ENCODE measurements at places on chromosomes 1 and 21.

- peak; percentile 55 for DNase-seq
Observed at GRCh38 chr1:193264313-193265065, 78.1 kb upstream of the B3GALT2 start.

DNA sequence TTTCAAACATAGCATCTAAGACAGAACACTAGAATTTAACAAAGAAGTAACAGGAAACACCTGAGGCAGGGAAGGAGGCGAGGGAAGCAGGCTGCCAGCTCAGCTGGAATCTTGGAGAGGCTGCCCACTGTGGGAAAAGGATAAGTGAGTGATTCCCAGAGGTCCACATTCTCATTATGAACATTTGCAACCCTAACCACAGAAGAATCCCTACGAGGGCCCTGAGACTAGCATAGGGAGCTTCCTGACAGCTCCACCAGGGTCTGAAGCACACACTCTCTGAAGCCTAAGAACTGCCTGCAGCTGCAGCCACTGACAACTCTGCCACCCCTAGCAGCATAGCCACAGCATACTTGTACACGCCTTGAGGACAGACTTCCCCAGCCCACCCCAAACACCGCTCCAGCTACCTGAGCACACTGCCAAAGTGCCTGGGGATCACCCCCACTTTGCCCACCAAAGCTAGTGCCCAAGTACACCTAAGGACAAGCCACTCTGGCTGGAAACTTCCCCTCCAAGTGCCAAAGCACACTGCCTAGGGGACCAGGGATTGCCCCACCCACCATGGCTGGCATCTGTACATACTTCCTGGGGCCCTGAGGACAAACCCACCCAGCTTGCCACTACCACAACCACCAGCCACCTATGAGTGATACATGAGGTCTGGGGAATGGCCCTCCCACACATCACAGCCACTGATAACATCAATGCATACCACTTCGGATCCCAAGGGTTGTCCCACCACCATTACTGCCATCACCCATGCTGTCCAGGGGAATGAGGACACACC, 76.6 kb upstream of the GUCA2A start:
- DNase-seq = peak; percentile 55

DNA sequence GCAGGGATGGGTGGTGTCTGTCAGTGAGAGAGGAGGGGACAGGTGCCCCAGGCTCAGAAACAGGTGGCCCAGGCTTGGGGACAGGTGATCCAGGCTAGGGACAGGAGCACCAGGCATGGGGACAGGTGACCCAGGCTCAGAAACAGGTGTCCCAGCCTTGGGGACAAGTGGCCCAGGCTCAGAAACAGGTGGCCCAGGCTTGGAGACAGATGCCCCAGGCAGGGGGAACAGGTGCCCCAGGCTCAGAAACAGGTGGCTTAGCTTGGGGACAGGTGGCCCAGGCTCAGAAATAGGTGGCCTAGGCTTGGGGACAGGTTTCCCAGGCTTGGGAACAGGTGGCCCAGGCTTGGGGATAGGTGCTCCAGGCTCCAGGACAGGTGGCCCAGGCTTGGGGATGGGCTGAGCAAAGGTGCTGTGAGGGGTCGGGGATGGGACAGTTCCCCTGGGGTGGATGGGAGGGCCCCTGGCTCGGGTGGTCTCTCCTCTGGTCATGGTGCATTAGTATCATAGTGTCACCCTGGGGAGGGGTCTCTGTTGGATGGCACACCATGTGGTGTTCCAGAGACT, 87.7 kb upstream of the C1orf174 start:
- no peak for DNase-seq

- no peak for DNase-seq
Observed at GRCh38 chr21:28928578-28929420, 63.9 kb downstream of the LTN1 start.

GRCh38 chr1:153534226-153534924, 1.4 kb downstream of the S100A6 start:
- DNase-seq = peak; percentile 46

DNA sequence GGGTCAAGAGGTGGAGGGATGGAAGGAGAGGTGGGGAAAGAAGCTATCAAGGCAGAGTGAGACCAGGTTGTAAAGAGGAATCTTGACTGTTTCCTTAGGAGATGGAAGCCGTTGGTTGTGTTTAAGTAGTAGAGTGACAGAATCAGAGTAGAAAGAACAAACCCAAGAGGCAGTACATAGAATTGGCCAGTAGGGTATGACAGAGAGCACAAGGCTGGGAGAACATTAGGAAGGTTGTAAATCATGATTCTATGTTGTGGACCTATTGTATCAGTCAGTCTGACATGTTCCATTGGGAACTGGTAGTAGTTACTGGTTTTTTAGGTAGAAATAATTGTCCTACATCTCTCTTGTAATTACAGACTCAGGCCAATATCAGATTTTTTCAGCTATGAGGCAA, 486.9 kb upstream of the USP24 start:
- DNase-seq = no peak

DNA sequence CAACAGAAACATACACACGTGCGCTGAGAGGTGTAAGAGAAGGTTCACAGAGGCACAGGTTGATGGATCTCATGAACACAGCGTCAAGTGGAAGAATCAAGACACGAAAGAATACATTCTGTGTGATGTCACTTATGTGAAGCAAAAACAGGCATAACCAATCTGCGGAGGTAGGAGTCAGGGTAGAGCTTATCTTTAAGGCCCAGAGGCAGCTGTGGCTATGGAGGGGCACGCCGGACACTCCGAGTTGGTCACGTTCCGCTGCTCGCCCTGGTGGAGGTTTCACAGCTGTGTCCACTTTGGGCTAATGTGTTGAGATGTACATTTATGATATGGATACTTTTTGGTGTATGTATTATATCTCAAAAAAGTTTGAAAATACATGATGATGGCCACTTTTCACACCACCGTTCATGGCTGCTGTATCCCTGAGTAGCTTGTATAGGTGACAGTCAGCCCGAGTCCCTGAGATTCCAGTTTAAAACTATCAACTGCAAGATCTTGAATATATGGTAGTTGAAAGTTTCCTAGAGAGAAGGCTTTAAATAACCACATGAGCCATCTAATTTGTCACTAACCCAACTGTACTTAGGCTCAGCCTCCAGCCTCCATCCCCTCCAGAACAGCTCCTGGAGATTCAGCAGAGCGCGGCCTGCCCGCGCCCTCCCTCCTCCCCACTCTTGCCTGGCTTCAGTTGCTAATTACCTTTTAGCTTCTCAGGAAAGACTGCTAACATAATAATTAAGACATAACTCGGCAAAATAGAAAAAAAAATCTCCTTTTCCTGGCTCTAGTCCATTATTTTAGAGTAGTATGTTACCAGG, 6.7 kb upstream of the ADARB1 start:
- DNase-seq = no peak

GRCh38 chr1:1075148-1075935, 1.2 kb upstream of the RNF223 start:
- no peak for DNase-seq

DNA sequence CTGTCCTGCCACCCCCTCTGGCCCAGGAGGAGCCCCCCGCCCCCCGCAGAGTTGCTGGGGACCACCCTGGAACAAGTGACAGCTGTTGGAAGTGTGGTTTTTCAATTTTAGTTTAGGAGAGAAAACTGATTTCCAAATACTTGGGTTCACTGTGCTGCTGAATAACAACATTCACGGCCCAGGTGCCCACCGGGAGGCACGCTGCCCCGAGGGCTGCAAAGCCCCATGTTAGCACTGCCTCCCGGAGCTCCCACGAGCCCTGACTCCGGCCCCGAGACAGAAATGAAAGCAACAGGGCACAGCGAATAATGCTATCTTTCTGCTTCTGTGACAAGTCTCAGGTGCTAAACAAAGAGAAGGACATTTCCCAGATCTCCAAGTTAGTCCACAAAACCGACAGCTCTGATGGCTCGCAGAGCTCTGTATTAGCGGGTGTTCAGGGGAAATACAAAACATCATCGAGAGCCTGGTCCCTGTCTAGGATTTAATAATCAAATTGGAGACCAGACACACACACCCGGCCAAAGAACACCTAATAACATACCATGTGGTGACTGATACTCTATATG, 451.5 kb downstream of the KIF26B start:
- DNase-seq = no peak

- no peak for DNase-seq
Observed at GRCh38 chr1:33874636-33875035, 10.8 kb downstream of the HMGB4 start.

- DNase-seq = peak; percentile 25
Observed at GRCh38 chr1:183239793-183240525, 53.9 kb downstream of the LAMC2 start.

DNA sequence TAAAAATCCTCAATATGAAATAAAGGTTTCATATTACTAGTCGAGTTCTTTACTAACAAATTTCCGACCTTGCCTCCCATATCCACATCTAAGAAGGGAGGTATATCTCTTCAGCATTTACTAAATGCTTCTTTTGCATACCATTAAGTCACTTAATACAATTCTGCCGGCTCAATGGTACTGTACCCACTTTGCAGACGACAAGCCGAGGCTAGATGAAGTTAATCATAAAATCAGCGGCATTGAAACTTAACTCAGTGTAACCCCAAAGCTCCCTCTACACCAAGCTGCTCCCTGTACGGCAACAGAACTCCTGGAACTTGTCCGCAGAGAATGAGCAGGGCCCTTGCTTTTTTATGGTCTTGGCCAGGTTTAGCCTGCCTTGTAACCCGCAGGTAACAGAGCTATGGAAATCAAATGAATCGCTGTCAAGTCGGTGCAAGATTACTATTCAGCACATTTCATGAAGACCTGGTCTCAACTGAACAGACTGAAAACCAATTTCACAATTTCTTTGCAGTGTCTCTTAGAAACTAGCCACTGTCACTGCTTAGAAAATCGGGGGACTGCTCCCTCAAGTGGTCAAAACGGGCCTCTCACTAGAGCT, 738 bp downstream of the INTS7 start:
- no peak for DNase-seq

DNA sequence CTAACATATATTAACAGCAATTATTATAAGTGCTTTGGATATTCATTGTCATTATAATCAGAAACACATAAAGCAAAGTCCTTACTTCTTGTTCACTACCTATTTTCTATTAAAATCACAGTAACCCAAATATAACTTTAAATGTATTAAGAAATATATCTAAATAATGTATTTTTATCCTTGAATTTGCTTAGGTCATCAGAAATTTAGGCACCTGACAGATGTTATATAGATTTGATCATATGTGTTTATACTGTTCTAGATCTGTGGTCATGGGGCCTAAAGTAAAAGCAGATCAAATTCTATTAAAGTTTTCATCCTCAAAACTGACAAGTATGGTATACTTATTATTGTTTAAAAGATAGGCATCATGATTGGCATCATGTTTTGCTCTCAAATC, 9.2 kb upstream of the OR1C1 start:
- no peak for DNase-seq

GRCh38 chr1:52604063-52604770, 2.0 kb downstream of the GPX7 start:
- DNase-seq = peak; percentile 37

DNA sequence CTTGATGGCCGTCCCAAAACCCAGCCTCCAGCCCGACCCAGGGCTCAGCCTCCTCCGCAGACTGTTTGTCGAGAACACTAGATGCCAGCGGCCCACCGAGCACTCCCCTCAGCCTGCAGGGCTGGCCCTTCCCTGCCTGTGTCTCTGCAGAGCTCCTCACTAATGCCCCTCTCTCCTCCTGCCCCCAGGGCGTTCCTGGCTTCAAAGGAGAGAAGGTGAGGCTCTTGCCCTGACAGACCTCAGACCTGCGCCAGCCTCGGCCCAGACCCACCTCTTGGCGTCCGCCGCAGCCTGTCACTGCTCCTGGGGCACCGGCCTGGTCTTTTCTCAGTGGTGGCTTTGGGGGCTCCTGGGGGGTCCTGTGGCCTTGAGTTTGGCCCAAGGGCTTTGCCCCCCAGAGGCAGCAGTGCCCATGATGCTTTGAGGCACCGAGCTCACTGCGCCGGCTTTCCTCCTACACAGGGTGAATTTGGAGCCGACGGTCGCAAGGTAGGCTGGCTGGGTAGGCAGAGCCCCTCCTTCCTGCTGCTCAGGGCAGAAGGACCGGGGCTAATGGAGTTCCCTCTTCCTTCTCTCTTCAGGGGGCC, 18.4 kb downstream of the COL6A2 start:
- DNase-seq = no peak

GRCh38 chr1:116724765-116725375, 29.4 kb upstream of the CD2 start:
- DNase-seq = peak; percentile 59

GRCh38 chr1:247646867-247647266, 32.7 kb downstream of the OR13G1 start:
- DNase-seq = no peak

GRCh38 chr1:186568221-186568620, 107.3 kb upstream of the PDC start:
- no peak for DNase-seq

DNA sequence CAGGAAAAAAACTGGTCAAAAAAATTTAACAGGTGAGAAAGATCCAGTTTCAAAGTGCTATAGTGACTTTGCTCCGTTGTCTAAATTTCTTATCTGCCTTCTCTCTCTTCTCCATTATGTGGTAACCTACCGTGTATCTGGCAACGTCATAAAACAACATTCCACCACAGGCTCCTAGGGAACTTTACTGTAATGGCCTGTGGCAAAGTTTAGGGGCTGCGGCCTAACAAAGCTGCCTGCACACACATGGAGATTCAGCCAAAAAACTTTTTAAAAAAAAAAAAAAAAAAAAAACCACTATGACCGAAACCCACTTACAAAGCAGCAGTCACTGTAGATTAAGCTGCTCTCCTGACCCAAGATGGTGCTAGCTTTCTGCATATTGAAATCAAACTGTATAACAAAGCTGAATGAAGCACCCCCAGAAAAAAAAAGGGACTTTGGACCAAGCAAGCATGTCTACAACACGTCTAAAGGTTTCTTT, 202.6 kb downstream of the SLC45A1 start:
- DNase-seq = no peak

- no peak for DNase-seq
Observed at GRCh38 chr1:204362984-204363334, 3.2 kb upstream of the PLEKHA6 start.

DNA sequence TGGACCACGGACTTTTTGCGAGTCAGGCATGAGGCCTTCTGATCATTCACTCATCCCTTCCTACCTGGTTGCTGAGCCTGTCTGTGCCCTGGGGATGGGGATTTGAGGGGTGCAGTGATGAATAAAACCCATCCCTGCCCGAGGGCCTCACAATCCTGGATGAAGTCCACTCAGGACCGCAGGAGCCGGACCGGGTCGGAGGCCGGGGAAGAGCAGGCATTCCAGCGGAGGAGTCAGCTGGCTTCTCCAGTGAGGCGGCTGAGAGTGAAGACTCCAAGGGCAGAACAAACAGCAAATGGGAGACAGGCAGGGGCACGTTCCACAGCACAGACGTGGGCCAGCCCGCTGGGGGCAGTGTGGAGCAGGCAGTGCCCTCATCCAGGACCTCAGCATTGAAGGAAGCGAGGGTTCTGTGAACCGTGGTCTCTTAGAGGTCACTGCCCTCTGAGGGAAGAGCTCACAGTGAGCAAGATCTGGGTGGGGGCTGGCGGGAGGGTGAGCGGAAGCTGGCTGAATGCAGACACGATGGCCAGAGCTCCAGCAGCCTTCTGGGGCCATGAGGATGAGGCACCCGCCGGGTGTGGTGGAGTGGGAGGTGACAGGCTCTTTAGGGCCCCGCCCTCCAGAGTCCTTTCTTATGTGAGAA, 10.9 kb upstream of the LRRC3 start:
- no peak for DNase-seq

- DNase-seq = no peak
Observed at GRCh38 chr1:10978719-10979118, 33.7 kb upstream of the TARDBP start.

GRCh38 chr1:145795257-145795881, 28.5 kb downstream of the RNF115 start:
- DNase-seq = no peak

- no peak for DNase-seq
Observed at GRCh38 chr1:20348326-20348915, 57.7 kb downstream of the VWA5B1 start.

- no peak for DNase-seq
Observed at GRCh38 chr1:203291201-203292096, 13.9 kb upstream of the BTG2 start.
